Activated naive CD4-positive, alpha-beta T cell treated with anti-CD3 and anti-CD28 coated beads, Interleukin-2, amount 50 U/mL, for 72 hours (primary cell): ENCODE measurements at places on chromosomes 3 and 15. TPM values are rescaled to one million over a fixed set of nuclear protein-coding genes. Genes with fewer than 3 reads are reported as not detected.

The KLHL40 gene
- total RNA-seq = not detected

The P3H2 gene
- not detected for total RNA-seq

The C3orf49 gene
- total RNA-seq = not detected

The SPATA12 gene
- not detected for total RNA-seq

The TASOR gene
- 68.3 TPM for total RNA-seq

The C3orf62 gene
- total RNA-seq = 4.3 TPM

GRCh38 chr3:62370858-62371719 is 2.3 kb downstream of the FEZF2 start:
- no peak for DNase-seq

DNA sequence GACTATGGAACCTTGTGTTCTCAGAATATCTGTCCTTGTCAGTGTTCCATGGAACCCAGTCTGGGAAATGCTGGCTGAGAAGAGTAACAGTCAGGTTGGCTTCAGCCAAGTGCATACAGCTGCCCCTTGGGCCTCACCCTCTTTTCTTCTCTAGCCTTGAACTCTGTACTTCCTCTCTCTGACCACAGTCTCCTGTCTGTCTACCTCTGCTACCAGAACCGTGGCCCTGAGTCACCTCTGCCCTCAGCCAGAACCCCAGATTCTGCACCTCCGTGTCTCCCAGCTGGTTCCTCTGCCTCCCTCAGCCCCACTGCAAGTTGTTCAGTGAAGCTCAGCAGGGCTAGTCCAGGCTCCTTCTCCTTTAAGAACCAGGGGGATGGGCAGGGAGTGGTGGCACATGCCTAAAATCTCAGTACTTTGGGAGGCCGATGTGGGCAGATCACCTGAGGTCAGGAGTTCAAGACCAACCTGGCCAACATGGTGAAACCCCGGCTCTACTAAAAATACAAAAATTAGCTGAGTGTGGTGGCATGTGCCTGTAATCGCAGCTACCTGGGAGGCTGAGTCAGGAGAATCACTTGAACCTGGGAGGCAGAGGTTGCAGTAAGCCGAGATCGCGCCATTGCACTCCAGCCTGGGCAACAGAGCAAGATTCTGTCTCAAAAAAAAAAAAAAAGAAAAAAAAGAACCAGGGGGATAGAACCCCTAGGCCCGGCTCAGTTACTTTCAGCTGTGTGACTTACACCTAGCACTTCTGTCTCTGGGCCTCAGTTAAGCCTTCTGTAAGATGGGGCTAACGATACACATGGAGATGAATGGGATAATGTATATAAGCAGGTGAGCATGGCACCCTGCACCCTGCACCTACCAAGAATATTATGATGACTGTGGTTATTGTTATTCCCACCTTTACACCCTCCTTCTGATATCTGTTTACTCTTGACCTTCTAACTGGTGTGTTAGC is 24.3 kb upstream of the TATDN2 start:
- DNase-seq = no peak

DNA sequence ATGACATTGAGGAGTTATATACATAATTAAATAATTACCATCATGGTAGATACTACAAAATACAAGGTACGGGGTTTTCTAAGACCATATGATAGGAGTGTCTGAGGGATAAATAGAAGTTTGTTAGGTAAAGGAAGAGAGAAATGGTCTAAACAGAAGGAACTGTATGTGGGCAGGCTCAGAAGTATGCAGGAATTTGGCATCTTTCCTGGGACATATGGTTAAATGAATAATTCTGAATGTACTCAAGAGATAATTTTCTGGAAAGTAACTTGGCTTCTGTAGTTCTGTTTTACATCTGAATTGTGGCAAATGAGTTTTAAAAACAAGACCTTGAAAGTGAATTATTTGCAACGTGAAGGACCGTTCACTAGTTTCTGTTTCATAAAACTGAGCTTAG is 17.5 kb downstream of the LMCD1 start:
- DNase-seq = no peak

GRCh38 chr3:191085091-191085490 is 114.0 kb upstream of the OSTN start:
- DNase-seq = no peak

- DNase-seq = no peak
Measured at GRCh38 chr15:89170364-89170763, 51.0 kb downstream of the RLBP1 start.

- DNase-seq = no peak
Measured at GRCh38 chr3:85303156-85303555, 344.4 kb downstream of the CADM2 start.

- peak; percentile 66 for DNase-seq
Measured at GRCh38 chr15:75067123-75067830, 43.9 kb downstream of the PPCDC start.

GRCh38 chr15:29452881-29453731 is 183.5 kb upstream of the NSMCE3 start:
- DNase-seq = no peak

DNA sequence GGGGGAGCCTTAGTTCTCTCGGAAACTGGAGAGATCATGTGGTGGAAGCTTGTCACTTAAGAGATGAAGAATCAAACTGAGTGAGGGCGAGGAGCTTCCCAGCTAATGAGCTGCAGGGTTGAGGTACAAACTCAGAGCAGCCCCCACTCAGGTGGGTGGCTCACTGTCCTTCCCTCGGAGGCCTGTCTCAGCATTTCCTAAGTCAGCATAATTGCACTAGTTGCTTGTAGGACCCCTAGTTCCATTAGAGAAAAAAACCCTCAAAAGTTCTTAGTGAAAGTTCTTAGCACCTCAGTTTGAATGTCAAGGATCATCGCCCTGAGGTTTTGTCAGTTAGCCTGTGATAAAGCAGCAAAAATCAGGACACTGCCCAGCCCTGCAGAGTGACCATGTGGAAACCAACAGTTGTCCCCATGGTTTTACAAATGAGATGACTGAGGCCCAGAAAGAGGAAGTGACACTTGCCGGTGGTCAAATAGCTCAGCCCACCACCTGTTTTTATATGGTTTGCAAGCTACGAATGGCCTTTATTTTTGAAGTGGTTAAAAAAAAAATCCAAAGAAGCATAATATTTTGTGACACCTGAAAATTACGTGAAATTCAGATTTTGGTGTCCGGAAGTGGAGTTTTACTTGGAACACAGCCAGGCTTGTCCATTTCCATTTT is 11.9 kb downstream of the SMAD6 start:
- no peak for DNase-seq

DNA sequence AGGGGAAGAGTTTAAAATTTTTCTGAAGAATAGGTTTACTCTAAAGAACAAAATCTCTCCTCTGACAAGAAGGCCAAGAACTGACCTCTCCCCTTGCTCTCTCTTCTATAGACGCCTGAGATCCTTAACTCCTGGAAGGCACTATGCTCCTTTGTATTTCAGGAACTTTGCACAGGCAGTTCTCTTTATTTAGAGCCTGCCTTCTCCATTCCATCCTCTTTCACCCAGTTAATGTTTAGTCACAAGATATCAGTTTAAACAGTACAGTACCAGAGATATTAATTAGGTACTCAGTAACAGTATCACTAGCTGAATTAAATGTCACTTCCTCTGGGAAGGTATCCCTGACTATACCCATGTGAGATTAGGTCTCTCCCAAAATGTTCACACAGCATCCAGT is 33.5 kb downstream of the HERC1 start:
- no peak for DNase-seq

DNA sequence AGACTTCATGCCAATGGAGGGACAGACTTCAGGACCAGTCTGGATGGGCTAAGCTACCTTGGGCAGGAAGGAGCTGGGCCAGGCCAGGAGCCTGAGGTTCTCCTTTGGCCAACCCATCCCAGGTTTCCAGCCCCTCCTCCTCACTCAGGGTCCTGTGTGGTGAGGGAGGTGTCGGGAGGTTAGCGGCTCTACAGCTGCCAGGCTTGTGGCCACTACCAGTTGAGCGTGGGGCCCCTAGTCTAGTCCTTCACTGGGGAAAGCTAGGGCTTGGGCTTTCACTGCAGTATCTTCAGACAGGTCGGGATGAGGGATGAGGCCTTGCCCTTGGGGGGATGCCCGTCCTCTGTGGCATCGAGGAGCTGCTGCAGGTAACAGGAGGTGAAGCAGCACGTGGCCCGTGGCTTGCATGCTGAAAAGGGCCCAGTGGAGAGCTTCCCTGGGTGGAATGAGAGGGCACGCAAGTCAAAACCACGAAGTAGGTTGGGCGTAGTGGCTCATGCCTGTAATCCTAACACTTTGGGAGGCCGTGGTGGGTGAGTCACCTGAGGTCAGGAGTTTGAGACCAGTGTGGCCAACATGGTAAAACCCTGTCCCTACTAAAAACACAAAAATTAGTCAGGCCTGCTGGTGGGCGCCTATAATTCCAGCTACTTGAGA is 8.5 kb upstream of the FANCD2 start:
- DNase-seq = peak; percentile 91

DNA sequence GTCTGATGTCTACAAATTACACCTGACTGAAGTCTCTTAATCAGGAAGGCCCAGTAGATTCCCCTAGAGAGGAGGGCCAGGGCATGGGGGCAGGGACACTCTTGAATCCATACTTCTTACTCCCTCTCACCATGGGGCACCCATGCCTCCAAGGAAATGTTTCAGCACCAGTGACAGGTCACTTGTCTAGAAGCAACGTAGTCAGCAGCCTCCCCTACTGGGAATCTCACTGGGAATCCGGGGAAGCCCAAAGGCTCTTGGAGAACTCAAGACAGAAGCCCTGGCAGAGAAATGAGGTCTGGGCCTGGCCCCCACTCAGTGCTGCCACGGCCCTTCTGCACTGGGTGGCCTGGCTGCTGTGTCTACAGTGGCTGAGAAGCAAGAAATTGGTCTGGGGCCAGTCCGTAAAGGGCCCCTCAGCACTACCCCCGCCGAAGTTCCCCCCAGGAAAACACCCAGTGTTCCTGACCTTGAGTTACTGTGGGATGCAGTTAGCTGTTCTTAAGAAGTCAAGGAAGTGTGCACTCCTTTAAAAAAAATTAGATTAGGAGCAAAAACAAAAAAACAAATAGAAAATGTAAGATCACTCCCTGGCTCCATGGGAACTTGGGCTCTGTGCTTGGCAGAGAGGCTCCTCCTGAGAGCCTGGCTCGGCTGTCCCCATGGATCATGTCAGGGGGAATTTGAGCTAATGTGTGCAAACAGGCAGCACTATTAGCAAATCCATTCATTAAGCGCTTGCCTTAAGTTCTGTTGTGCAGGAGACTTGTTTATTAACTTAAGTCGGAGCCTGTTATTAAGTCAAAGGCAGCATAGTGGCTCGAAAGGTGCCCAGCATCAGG is 5.4 kb upstream of the LINGO1 start:
- DNase-seq = no peak

DNA sequence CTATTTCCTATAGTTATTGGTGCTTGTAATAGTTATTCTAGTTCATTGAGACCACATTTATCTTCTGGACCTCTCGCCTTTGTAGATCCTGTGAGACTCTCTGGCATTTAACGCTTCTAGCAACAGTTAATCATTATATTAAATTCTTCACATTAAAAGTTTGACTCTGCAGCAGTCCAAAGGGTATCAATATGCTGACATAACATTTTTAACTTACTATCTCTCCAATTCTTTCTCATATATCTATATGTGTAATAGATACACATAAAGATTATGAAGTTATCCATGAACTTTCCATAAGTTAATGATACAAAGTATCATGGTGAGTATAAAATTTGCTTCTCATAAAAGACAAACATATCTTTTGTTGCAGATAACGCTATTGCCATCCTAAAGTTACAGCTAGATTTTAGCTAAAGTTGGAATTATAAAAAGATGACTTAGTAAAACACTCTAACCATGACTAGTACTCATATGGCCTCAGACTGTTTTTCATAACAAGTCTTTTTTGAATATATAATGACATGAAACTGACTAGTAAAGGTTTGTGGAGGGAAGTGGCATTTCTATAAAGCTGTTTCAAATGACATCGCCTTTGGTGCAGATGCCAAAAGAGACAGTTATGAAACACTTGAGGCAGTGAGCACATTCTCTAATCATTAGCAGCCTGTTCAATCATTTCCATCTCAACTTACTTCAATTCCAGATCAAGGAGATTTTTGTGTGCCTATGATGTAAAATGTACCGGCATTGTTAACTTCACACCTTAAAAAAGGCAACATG is 379.3 kb upstream of the CBLB start:
- no peak for DNase-seq

- no peak for DNase-seq
Measured at GRCh38 chr15:50229336-50229735, 36.2 kb downstream of the HDC start.

DNA sequence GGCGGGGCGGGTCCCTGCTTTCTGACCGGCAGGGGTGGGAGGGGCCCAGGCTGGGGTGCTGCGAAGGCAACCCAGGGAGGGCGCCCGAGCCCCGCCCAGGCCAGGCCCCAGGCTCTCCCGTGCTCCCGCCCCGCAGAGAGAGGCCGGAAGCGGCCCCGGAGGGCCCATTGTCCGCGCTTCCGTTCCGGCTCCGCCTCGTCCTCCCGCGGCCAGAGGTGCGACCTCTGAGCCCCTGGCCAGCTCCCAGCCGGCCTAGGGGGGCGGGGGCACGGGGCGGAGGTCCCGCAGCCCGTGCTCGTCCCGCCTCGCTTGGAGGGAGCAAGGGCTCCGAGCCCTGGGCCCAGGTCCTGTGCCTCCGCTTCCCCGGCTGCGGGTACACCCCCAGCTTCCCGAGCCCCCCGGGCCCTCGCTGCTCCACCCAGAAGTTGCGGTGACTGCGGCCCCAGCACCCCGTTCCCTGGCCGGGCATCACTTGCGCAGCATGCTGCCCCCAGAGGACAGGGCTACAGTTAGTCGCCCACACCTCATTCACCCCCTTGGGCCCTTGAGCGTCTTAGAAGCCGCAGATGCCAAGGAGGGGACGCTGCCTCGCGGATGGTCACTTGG is 20.4 kb upstream of the PLXND1 start:
- peak; percentile 84 for DNase-seq

- DNase-seq = no peak
Measured at GRCh38 chr3:160569894-160570652, 4.7 kb upstream of the KPNA4 start.

GRCh38 chr3:183180110-183180783 is 17.7 kb upstream of the LAMP3 start:
- DNase-seq = no peak

DNA sequence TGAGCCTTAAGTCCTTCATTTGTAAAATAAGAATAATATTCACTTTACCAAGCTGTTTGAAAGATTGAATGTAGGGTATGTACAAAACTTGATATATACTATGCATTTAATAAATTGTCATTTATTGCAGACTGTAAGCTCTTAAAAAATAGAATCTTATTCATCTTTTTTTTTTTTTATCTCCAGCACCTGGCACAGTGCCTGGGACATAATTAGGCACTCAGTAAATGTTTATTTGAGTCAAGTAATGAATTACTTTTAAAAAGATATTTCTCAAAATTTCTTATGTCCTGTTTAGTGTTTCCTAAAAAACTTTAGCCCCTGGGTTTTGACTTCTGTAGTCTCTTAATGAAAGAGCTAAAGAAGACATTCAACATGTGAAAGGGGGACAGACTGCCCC is 71.7 kb downstream of the TOP2B start:
- DNase-seq = no peak
